ENCODE measurements at places on chromosomes 2 and 18. TPM values are rescaled to one million over a fixed set of nuclear protein-coding genes. Genes with fewer than 3 reads are reported as not detected.

IMP4 gene
- 31.8 TPM for total RNA-seq

SP110 gene
- total RNA-seq, result 11.1 TPM

DNA sequence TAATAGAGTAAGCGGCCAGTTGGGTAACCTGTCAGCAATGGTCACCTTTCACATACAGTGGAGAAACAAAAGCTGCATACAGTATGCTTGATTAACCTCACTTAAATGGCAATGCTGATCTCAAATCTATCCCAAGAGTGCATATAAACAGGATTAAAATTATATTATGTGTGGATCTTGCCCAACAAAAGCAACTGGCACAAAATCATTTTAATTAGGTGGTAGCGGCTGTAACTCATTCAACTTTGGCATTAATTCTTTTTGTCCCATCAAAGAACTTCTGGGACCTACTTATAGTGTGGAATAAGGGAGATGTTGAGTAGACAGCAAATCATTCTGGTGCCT is 167.8 kb upstream of the VRK2 start:
- H3K4me3 ChIP-seq, result no peak overlapping the region
- H3K27ac ChIP-seq, result no peak overlapping the region
- H3K27me3 ChIP-seq, result no peaks in the 10 kb centered on the region
- no peaks in the 10 kb centered on the region for H3K4me1 ChIP-seq
- DNase-seq, result no peak

- no peak overlapping the region for H3K4me3 ChIP-seq
- DNase-seq, result no peak
- peaks cover 5% of the 10 kb centered on the region for H3K4me1 ChIP-seq
- H3K27ac ChIP-seq, result no peak overlapping the region
- peaks cover 69% of the 10 kb centered on the region for H3K36me3 ChIP-seq
Observed at GRCh38 chr2:217868911-217869334, 133.9 kb downstream of the TNS1 start.

- peaks cover 19% of the 10 kb centered on the region for H3K36me3 ChIP-seq
- no peak overlapping the region for H3K4me3 ChIP-seq
- no peaks in the 10 kb centered on the region for H3K27me3 ChIP-seq
Observed at GRCh38 chr2:169975221-169975620, 148.0 kb downstream of the UBR3 start.

GRCh38 chr2:176704282-176704858 is 435.1 kb downstream of the MTX2 start:
- no peak overlapping the region for H3K4me3 ChIP-seq
- H3K4me1 ChIP-seq, result no peaks in the 10 kb centered on the region
- no peak overlapping the region for H3K27ac ChIP-seq
- DNase-seq, result no peak
- no peaks in the 10 kb centered on the region for H3K27me3 ChIP-seq
- H3K36me3 ChIP-seq, result no peaks in the 10 kb centered on the region

DNA sequence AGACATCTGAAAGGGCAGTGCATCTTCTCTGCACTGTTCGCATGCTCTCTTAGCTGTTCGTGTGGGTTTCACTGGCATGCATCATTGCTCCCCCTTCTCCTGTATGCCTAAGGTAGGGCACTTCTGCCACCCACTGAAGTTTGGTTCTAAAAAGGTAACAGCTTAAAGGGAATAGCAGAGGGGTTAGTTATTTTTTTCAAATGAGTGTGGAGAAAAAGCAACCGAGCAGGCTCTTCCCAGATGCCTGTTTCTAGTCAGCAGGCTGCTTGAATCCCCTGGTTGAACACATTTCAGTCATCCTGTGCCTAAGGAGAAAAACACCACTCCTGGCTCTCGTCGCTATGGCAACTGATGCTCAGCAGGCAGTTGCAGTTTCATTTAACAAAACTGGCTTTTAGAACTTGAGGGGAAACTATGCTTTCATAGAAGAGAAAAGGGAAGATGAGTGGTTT is 69.8 kb upstream of the GALNT3 start:
- no peak for DNase-seq
- no peak overlapping the region for H3K4me3 ChIP-seq

DNA sequence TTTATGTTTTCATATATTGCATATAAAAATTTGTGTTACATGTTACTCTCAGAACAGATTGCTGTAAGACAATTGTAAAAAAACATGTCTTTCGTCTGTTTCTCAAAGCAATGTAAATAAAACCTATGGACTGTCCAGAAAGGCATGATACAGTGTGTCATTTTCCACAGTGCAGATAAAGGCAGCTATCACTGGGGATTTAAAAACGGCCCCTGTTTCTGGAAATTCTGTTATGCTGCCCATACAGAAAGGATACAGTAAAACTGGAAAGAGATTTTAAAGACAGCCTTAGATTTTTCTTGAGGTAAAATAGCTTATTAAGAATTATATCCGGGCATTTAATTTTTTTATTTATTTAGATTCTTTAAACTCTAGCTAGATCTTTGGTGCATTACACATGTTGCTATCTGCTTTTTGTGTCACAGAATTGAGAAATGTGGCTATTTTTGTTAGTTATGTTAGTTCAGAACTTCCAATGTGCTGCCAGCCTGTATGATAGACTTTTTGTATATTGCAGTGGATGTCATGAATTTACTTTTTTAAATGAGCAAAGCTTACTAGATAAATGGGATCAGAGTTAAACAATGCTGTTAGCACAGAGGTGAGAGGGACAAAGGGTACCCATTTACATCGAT is 859 bp upstream of the INO80D start:
- H3K27me3 ChIP-seq, result no peaks in the 10 kb centered on the region
- no peak for DNase-seq
- H3K36me3 ChIP-seq, result peaks cover 15% of the 10 kb centered on the region
- peak overlapping the region; percentile 87 for H3K4me3 ChIP-seq
- H3K4me1 ChIP-seq, result peaks cover 9% of the 10 kb centered on the region

All from stomach (tissue), 19 donors.